Lower lobe of right lung (tissue), 2 donors: ENCODE measurements at places on chromosomes 2 and 18. TPM values are rescaled to one million over a fixed set of nuclear protein-coding genes. Genes with fewer than 3 reads are reported as not detected.

DNA sequence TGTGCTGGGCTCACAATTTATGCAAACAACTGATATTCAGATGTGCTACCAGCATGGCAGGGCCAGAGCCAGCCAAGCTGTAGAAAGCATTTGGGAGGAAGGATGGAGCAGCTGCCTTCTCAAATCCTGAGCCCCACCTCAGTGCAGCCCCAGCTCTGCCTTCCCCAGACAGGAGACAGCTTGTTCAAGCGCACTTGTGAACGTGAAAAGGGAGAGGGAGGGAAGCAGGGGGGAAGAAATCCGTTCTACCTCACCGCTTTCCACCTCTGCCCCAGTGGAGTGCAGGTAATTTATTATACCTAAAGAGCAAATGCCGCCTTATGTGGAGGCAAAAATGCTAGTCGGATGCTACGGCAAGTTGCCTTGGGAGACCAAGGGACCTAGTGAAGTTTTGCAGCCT is 66.0 kb upstream of the SLC14A2 start:
- H3K36me3 ChIP-seq = no peaks in the 10 kb centered on the region
- no peak overlapping the region for H3K27ac ChIP-seq
- H3K27me3 ChIP-seq = no peaks in the 10 kb centered on the region
- no peak for DNase-seq
- peaks cover 6% of the 10 kb centered on the region for H3K4me1 ChIP-seq

DNA sequence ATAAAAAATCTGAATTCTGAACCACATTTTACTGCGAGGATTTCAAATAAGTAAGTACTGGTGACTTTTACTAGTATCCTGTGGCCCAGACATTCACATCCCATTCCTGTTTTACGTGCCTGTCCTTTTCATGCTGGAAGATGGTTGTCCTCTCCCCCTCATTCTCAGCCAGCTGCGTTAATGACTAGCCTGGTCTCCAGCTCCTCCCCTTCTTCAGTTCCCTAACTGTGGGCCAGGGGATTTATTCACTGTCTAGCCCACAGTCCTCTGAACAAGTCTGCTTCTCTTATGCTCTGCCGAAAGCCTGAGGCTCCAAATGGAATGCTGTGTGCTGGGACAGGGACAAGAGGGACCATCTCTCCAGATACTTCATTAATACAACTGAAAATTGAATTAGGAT is 373.9 kb downstream of the PTPRM start:
- DNase-seq = no peak
- peaks cover 14% of the 10 kb centered on the region for H3K4me1 ChIP-seq
- H3K27me3 ChIP-seq = no peaks in the 10 kb centered on the region
- H3K27ac ChIP-seq = no peak overlapping the region
- H3K36me3 ChIP-seq = no peaks in the 10 kb centered on the region
- no peak overlapping the region for H3K4me3 ChIP-seq

DUSP11 gene
- total RNA-seq = 17.6 TPM

DNA sequence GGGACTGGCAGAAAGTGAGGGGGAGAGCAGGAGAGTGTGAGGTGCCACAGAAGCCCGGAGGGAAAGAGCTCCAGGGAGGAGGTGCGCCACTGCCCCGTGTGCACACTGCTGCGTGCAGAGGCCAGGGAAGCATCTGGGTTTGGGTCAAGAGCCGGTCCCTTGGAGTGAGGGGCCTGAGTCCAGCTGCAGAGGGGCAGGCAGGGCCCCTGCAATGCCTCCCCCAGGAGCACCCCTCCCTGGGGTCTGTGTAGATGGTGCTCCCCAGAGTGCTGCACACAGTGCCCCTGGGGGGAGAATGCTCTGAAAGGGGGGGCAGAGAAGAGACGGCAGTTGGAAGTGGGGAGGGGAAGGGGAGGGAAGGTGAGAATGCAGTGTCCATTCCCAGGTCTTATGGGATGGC is 3.7 kb upstream of the LIMS2 start:
- H3K36me3 ChIP-seq = no peaks in the 10 kb centered on the region
- H3K4me1 ChIP-seq = peaks cover 36% of the 10 kb centered on the region
- no peaks in the 10 kb centered on the region for H3K27me3 ChIP-seq
- no peak for DNase-seq
- no peak overlapping the region for H3K4me3 ChIP-seq
- H3K27ac ChIP-seq = no peak overlapping the region

DNA sequence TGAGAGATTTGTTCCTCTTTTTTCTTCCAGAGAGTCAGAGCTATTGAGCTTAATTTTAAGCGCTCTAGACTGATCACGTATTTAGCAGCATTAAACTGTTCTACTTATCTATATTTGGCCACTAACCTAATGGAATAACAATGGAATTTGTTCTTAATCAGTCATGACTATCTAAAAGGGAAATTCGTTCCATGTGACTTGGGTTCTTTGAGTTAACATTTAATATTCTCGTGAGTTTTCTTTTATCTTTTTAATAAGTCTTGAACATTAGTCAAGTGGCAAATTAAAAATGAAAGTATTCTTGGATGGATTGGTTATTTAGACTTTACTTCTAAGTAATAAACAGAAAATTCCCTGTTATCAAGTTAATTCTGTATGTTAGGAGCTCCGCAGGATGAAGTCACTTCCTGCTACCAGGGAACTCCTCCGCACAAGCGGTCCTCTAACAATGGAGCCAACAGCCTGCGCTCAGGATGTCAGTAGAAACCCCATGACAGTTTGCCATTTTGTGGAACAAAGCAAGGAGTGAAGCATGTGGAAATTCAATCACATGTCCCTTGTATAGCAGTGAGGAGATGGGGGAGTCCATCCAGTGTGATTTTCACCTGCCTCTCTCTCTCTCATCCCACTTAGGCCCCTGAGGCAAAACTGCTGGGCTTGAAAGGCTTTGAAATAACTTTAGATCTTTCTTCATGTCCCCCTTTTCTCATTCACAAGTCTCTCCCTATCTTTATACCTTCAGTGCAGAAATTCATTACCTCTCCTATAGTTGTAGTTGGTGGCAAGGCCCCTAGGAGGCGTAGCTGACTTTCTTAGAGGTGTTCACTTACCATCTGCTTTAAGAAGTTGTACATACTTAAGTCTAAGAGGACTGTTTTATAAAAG is 138.1 kb downstream of the WDR7 start:
- no peak overlapping the region for H3K4me3 ChIP-seq
- H3K27me3 ChIP-seq = no peaks in the 10 kb centered on the region
- no peaks in the 10 kb centered on the region for H3K4me1 ChIP-seq
- H3K27ac ChIP-seq = peak overlapping the region; percentile 26
- peaks cover 21% of the 10 kb centered on the region for H3K36me3 ChIP-seq

- H3K27ac ChIP-seq = no peak overlapping the region
- H3K27me3 ChIP-seq = no peaks in the 10 kb centered on the region
Measured at GRCh38 chr2:88078643-88079172, 11.1 kb downstream of the SMYD1 start.

DNA sequence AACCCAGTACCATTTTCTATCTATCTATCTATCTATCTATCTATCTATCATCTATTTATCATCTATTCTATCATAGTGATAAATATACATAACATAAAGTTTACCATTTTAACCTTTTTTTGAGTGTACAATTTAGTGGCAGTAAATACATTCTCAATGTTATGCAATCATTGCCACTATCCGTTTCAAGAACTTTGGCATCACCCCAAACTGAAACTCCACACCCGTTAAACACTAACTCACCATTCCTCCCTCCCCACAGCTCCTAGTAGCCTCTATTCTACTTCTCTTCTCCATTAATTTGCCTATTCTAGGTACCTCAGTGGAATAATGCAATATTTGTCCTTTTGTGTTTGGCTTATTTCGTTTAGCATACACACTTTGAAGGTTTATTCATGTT is 82.5 kb upstream of the KCNE4 start:
- no peaks in the 10 kb centered on the region for H3K36me3 ChIP-seq
- H3K27me3 ChIP-seq = no peaks in the 10 kb centered on the region
- no peak for DNase-seq
- H3K27ac ChIP-seq = no peak overlapping the region

- H3K36me3 ChIP-seq = no peaks in the 10 kb centered on the region
- H3K27me3 ChIP-seq = no peaks in the 10 kb centered on the region
- H3K4me3 ChIP-seq = peak overlapping the region; percentile 73
- DNase-seq = peak; percentile 61
Measured at GRCh38 chr18:76823587-76824011, 1.2 kb downstream of the ZNF236 start.

DSG1 gene
- total RNA-seq = not detected

ALPI gene
- not detected for total RNA-seq

DNA sequence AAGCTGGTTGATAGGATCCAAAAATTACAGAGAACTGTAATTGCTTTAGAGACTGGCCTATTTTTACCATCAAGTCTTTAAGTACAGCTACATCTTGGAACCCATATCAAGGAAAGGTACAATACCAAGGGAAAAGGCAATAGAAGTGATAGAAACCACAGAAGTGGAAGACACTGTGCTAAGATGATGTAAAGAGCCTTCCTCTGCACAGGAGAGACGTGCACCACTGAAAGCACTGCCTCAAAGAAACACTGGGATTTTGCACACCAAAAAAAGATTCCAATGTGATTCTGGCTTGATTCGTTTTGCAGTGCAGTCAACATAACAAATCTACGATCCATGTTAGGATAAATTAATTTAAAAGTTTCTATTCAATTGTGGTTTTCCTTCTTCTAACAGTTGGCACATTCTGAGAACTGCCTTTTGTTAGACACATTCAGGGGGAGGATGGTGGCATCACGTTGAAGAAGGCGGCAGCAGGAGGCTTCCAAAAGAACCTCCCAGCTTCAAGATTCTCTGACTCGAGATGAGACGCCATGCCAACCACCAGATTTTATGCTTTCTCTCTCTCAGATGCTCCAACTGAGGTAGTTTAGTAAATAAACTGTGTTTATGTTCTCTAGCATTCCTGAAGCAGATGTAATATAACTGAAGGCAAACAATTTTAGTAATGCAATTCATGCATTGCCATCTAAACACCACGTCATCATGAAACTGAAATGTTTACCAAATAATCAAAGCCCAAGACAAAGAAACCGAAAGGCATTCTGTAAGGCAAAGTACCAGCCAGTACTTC is 102.9 kb downstream of the BCL2 start:
- no peak for DNase-seq
- H3K4me1 ChIP-seq = peaks cover 7% of the 10 kb centered on the region
- no peaks in the 10 kb centered on the region for H3K36me3 ChIP-seq
- H3K4me3 ChIP-seq = no peak overlapping the region

DSC2 gene
- 17.6 TPM for total RNA-seq

DNA sequence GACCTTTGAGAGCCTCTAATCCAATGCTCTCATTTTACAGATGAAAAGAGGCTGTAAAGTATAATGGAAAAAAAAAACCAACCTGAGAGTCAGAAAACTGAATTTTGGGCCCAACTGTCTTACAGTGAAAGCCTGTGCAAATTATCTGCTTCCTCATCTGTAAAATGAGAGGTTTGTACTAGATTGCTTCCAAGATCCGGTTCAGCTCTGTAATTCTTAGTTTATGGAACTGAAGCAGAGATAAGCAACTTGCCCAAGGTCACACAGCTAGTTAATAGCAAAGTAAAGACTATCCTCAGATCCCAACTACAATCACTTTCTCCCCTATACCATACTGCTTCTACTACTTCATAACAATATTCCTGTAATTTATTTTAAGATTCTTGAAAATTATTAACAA is 6.3 kb downstream of the TLK1 start:
- peaks cover 28% of the 10 kb centered on the region for H3K4me1 ChIP-seq
- DNase-seq = no peak
- no peaks in the 10 kb centered on the region for H3K27me3 ChIP-seq
- no peaks in the 10 kb centered on the region for H3K36me3 ChIP-seq

DNA sequence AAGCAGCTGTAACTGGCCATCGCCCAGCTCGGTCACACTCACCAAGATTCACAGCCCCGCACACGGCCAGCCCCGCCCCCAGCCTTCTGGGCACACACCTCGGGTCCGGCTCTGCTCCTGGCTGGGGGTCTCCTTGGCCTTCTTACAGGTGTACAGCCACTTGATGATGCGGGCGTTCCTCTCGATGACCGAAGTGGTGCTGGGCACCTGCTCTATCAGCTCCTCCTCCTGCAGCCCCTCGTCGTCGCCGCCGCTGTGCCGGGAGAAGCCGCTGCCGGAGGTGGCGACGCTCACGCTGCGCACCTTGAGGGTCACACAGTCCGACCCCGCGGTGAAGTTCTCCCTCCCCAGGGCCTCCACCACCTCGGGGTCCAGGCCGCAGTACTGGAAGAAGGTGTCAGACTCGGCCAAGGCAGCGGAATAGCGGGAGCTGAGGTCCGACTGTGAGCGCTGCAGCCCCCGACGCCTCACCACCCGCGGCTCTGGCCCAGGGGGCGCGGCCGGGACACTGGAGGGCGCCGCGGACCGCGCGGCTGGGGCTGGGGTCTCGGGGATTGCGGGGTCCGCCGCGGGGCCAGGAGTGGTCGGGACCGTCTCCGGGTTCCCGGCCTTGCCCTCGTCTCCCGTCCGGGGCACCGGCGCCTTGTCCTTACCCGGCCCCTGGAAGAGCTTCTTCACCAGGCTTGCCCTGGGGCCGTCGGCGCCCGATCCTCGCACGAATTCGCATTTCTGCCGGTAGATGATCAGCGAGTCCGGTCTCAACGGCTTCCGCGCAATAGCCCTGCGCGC is 769 bp downstream of the FAM110C start:
- peaks cover 19% of the 10 kb centered on the region for H3K4me1 ChIP-seq
- H3K4me3 ChIP-seq = peak overlapping the region; percentile 65
- H3K36me3 ChIP-seq = no peaks in the 10 kb centered on the region
- H3K27me3 ChIP-seq = peaks cover 41% of the 10 kb centered on the region
- peak overlapping the region; percentile 88 for H3K27ac ChIP-seq

DNA sequence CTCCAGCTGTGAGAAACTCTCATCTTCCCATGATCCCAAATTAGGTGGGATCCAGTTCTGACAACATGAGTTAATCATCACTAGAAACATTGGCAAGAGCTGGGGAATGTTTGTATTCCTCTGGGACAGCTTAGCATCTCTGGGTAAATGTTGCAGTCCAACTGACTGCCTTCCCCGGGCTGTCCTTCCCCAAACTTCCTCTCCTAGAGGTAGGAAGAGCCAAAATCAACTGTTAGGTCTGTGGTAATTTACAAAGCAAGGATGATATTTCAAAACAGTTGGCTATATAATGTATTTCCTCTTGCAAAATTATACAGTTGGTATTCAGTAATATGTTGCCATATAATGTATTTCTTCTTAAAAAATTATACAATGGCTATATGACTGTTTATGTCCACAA is 148.5 kb downstream of the MGAT5 start:
- no peaks in the 10 kb centered on the region for H3K27me3 ChIP-seq
- no peak overlapping the region for H3K27ac ChIP-seq
- peaks cover 21% of the 10 kb centered on the region for H3K36me3 ChIP-seq

- peak overlapping the region; percentile 93 for H3K4me3 ChIP-seq
- peaks cover 45% of the 10 kb centered on the region for H3K4me1 ChIP-seq
- peak overlapping the region; percentile 96 for H3K27ac ChIP-seq
- H3K27me3 ChIP-seq = no peaks in the 10 kb centered on the region
- DNase-seq = no peak
- no peaks in the 10 kb centered on the region for H3K36me3 ChIP-seq
Measured at GRCh38 chr2:170930131-170930990, 1.3 kb downstream of the GORASP2 start.

- no peak overlapping the region for H3K4me3 ChIP-seq
- no peaks in the 10 kb centered on the region for H3K36me3 ChIP-seq
- H3K4me1 ChIP-seq = peaks cover 57% of the 10 kb centered on the region
Measured at GRCh38 chr2:148658807-148659722, 14.5 kb downstream of the EPC2 start.

- no peaks in the 10 kb centered on the region for H3K27me3 ChIP-seq
- H3K27ac ChIP-seq = no peak overlapping the region
- H3K36me3 ChIP-seq = no peaks in the 10 kb centered on the region
- H3K4me3 ChIP-seq = no peak overlapping the region
Measured at GRCh38 chr2:48127612-48128191, 221.4 kb upstream of the FBXO11 start.

GRCh38 chr18:2845172-2845571 is 1.6 kb upstream of the EMILIN2 start:
- DNase-seq = no peak
- H3K27me3 ChIP-seq = peaks cover 36% of the 10 kb centered on the region
- H3K4me1 ChIP-seq = peaks cover 37% of the 10 kb centered on the region
- H3K36me3 ChIP-seq = no peaks in the 10 kb centered on the region
- H3K4me3 ChIP-seq = no peak overlapping the region

CHRNG gene
- not detected for total RNA-seq

PAX8 gene
- total RNA-seq = 1.2 TPM
